ENCODE measurements at places on chromosomes 1 and 21.

GRCh38 chr1:230270559-230271281 lies 155.4 kb downstream of the PGBD5 start:
- DNase-seq: no peak

DNA sequence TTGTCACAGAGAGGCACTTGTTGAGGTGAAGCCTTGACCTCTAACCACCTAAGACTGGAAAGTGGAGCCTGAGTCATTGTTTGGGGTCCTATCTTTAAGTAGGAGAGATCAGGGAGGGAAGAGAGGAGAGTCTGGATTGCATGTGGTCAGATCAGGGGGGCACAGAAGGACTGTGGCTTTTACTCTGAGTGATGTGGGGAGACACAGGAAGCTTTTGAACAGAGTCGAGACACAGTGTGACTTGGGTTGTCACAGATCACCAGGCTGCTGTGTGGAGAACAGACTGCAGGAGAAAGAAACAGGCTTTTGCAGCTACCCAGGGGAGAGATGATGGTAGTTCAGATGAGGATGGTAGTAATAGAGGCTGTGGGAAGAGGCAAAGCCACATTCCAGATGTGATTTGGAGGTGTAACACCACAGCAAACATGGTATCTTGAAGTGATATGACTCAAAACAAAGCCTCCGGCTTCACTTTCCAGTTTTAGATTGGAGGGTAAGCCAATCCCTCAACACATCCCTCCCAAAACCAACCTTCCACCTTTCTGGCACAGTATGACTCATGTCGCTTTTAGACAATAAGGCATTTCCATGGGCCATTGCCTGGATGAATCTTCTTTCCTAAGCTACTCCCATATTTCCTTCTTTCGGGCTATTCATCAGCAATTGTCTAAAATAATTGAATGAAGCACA lies 125.8 kb upstream of the SLC44A3 start:
- no peak for DNase-seq

- no peak for DNase-seq
Observed at GRCh38 chr21:43289966-43290365, 121.2 kb downstream of the CRYAA start.

DNA sequence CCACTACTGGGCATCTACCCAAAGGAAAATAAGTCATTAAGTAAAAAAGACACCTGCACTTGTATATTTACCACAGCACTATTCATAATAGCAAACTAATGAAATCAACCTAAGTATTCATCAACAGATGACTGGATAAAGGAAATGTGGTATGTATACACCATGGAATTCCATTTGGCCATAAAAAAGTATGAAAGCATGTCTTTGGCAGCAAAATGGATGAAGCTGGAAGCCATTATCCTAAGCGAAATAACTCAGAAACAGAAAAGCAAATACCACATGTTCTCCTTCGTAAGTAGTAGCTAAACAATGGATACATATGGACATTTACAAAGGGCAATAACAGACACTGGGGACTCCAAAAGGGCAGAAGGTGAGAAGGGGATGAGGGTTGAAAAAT lies 485.7 kb upstream of the BRINP3 start:
- DNase-seq: no peak

DNA sequence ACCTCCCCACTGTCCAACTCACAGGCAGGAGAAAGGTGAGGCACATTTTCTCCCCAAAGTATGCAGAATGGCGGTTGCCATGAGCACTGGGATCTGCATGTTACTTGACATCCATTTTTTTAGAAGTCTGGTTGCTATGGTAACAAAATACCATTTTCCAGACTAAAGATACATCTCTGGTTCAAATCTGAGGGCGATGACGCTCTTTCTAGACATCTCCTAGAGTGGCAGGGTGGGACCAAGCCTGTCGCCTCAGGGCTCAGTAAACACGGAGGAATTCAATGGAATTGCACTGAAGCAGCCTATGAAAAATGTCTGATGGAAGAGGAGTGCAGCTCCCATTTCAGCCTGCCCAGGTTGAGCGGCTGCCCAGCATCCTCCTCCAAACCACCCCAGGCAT lies 21.5 kb upstream of the FAM43B start:
- DNase-seq: no peak

DNA sequence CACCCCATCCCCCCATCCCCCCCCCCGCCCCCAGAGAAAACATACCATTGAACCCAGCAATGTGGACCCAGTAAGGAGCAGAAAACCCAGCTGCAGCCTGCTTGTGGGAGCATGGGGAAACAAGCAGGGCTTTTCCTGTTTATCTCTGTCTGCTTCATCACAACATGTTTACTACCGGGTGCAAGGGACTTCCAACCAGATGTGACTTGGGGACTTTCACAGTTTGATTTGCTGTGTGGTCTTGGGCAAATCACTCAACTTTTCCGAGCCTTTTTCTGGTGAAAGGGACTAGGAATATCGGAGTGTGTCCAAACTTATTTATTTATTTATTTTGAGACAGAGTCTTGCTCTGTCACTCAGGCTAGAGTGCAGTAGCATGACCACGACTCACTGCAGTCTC lies 3.2 kb downstream of the TMCC2 start:
- no peak for DNase-seq

- DNase-seq: no peak
Observed at GRCh38 chr1:86739648-86740509, 35.5 kb downstream of the SH3GLB1 start.

DNA sequence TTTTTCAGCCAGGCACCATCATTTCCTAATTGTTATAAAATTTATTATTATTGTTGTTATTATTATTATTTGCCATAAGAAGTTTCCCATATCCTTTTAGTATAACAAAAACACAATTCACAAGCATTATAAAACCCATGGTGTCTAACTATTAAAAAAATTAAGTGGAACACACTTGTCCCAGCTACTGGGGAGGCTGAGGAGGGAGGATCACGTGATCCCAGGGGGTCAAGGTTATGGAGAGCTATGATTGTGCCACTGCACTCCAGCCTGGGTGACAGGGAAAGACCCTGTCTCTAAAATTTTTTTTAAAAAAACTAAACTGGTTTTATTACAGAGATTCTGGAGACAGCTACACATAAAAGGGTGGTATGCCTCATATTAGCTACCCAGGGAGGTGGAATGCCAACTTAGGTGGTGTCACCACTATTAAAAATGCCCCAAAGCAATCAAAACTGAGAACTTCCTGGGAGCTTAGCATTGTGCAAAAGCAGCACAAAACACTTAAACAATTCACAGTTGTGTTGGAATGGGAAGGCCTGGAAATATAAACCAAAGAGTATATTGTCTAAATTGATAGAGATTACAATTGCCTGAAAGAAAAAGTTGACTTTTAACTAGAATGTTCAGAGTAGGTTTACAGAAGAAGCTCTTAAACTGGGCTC lies 8.7 kb upstream of the RGS4 start:
- no peak for DNase-seq

GRCh38 chr1:93699503-93700168 lies 18.0 kb upstream of the BCAR3 start:
- no peak for DNase-seq

DNA sequence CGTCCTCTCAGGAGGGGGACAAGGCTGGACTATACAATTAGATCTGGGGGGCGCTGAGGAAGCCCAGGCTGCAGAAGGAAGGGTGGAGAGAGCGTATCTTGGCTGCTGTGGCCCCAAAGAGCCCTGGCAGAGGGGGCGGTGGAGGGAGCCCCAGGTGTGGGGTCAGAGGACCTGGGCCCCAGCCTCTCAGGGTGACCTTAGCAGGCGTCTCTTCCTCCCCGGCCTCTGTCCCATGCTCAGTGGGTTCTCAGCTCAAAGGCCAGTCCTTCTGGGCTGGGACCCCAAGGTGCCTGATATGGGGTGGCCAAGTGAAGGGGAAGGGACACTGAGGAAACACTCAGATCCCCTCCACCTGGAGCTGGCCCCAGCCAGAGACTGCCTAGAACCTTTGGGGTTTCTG lies 1.8 kb downstream of the FAM131C start:
- DNase-seq: no peak
